Activated CD8-positive, alpha-beta memory T cell treated with anti-CD3 and anti-CD28 coated beads for 1 hour (primary cell): ENCODE measurements at places on chromosomes 6 and 20.

DNA sequence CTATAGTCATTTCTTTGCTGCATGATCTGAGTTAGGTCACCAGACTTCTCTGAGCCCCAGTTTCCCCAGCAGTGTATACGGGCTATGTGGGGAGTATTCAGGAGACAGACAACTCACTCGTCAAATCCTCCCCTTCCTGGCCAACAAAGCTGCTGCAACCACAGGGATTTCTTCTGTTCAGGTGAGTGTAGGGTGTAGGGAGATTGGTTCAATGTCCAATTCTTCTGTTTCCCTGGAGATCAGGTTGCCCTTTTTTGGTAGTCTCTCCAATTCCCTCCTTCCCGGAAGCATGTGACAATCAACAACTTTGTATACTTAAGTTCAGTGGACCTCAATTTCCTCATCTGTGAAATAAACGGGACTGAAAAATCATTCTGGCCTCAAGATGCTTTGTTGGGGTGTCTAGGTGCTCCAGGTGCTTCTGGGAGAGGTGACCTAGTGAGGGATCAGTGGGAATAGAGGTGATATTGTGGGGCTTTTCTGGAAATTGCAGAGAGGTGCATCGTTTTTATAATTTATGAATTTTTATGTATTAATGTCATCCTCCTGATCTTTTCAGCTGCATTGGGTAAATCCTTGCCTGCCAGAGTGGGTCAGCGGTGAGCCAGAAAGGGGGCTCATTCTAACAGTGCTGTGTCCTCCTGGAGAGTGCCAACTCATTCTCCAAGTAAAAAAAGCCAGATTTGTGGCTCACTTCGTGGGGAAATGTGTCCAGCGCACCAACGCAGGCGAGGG, 594 bp upstream of the CDKN1A start:
- no peak for DNase-seq

DNA sequence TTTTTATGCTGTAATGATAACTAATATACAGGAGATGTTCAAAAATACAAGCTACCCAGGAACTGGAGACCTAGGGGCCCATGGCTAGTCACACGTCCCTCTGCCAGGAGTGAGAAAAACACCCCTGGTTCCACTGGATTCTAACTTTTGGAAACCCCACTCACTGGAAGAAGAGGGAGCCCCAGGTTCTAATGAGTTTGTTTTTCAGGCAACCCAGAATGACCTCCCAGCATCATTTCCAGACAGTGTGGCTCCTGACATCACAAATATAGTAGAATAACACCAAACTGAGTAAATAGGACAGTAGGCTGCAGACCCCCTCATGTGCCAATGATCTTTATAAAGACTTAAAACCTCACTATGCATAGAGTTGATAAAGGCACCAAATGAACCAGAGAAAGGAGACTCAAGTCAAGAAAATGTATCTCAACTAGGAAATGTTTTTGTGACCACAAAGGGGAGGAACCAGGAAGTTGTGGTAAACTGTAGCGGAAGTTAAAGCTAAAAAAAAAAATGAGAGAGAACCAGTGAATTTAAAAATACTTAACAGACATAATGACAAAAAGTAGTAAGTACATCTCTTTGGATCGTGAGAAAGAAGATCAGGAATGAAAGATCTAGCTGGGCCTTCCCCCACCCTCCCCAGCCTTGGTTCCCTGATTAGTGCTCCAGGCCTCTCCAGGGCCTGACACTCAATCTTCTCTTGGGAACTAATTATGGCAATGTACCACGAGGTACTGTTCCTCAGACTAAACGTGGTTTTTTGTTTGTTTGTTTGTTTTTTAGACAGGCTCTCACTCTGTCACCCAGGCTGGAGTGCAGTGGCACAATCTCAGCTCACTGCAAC, 19.8 kb downstream of the HLA-E start:
- no peak for DNase-seq

DNA sequence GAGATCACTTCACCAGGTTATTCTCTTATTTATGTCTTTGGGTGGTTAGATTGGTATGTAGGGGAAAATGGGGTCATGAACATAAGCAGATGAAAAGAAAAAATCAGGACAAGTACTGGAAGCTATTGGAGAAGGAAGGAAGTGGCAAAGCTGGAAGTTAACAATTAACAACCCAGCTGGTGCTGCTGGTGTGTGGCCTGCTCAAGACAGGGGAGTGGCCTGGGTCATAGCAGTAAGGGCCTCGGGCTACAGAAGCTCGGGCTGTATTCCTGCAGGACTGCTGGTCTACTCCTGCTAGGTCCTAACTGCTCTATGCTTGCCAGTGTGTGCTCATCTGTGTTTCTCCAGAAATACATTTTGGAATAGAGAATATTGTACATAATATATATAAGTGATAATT, 19.6 kb downstream of the MYLIP start:
- DNase-seq: no peak

DNA sequence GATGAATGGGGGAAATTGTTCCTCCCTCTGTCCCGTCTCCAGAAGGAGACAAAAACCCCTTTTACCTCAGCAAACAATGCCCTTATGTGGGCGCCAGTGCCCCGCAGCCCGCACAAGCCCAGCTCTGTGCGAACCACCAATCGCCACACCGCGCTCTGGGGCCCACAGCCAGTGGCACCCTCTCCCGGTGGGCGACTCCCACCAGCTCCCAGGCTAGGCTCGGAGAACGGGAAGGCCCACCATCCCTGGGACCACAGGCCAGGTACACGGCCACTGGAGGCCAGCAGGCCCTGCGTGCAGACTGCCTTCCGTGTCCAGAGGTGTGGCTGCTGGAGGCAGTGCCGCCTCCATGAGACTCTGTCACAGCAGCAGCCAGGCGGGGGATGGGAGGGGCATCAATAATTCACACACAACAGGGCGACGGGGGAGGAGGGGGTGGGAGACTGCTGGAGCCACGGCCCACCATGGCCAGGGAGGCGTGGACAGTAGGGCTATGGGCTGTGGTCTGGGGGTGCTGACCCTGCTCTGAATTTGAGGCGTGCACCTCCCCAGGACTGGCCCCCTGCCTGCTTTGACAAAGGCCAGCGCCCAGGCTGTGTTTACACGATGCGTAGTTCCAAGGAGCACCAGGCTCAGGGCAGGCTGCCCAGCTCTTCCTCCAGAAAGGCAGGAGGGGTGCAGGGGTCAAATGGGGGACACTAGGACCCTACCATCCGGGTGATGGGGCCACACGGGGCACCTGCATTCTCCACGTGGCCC, 105.7 kb downstream of the ASXL1 start:
- no peak for DNase-seq
